ENCODE measurements at places on chromosomes 4 and X. TPM values are rescaled to one million over a fixed set of nuclear protein-coding genes. Genes with fewer than 3 reads are reported as not detected.

GRCh38 chrX:140944710-140945109 is 57.7 kb upstream of the SPANXB1 start:
- no peaks in the 10 kb centered on the region for H3K36me3 ChIP-seq
- H3K4me3 ChIP-seq: no peak overlapping the region
- H3K27me3 ChIP-seq: no peaks in the 10 kb centered on the region
- DNase-seq: no peak
- H3K27ac ChIP-seq: no peak overlapping the region
- no peaks in the 10 kb centered on the region for H3K4me1 ChIP-seq

- H3K36me3 ChIP-seq: peaks cover 7% of the 10 kb centered on the region
- H3K27me3 ChIP-seq: no peaks in the 10 kb centered on the region
These were observed 47.9 kb upstream of the RGN start for GRCh38 chrX:47030339-47030738.

- no peaks in the 10 kb centered on the region for H3K4me1 ChIP-seq
- no peak overlapping the region for H3K27ac ChIP-seq
- no peaks in the 10 kb centered on the region for H3K36me3 ChIP-seq
These were observed 154.4 kb upstream of the KLF3 start for GRCh38 chr4:38509551-38509950.

GRCh38 chrX:119013164-119013563 is 38.7 kb downstream of the LONRF3 start:
- no peak overlapping the region for H3K27ac ChIP-seq
- no peak overlapping the region for H3K4me3 ChIP-seq
- DNase-seq: no peak
- H3K4me1 ChIP-seq: no peaks in the 10 kb centered on the region

SYTL4 gene
- polyA plus RNA-seq: 41.3 TPM
